Right cardiac atrium (tissue), 5 donors: ENCODE measurements at places on chromosomes 4 and X. TPM values are rescaled to one million over a fixed set of nuclear protein-coding genes. Genes with fewer than 3 reads are reported as not detected.

GRCh38 chrX:40445691-40446090 is 135.1 kb upstream of the ATP6AP2 start:
- DNase-seq: no peak

DNA sequence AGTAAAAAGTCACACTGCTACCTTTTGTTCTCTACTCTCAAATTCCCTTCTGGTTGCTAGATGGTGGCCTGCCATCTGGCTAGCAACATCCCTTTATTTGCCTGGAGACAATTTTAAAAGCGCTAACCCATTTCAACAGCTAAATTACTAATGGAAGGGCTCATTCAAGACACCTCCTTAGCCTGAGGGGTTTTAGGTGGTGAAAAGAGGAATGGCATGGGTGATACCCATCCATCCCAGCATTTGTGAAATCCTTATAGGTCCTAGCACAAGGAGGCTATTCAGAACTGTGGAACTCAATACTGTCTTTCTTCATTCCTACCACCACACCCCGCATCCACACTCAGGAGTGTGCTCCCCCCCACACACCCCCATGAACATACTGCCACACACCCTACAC is 33.5 kb downstream of the ARHGEF9 start:
- no peak for DNase-seq

DNA sequence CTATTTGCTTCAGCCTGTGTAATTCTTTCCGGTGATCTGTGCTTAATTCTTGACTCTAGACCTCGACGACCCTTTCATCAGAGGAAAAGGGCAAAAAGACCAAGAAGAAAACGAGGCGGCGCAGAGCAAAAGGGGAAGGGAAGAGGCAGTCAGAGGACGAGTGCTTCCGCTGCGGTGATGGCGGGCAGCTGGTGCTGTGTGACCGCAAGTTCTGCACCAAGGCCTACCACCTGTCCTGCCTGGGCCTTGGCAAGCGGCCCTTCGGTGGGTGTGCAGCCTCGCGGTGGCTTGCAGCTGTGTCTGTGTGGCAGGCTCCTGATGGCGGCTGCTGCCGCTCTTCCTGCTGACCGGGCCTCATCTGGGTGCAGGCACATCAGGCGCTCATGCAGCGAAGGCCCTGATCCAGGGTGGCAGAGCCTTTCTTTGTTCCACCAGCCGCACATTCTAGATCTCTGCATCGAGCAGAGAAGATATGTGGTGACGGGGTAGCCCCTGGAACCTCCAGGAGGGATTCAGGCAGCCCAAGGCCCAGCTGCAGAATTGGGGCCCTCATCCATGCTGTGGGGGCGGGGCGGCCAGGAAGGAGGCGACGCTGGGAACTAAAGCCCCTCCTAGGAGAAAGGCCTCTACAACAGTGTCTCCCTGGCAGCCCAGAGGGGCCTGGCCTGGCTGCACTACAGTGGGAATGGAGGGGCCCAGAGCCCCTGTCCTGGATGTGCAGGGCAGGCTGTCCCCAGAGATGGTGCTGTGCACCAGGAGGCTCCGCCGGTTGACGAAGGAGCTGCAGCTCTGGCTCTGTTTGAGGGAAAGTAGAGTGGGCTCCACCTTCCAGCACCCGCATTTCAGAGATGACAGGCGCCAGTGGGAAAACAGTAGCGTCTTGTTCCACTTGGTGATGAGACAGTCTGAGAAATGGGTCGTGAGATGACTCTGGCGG is 32.1 kb downstream of the NELFA start:
- no peak for DNase-seq

DNA sequence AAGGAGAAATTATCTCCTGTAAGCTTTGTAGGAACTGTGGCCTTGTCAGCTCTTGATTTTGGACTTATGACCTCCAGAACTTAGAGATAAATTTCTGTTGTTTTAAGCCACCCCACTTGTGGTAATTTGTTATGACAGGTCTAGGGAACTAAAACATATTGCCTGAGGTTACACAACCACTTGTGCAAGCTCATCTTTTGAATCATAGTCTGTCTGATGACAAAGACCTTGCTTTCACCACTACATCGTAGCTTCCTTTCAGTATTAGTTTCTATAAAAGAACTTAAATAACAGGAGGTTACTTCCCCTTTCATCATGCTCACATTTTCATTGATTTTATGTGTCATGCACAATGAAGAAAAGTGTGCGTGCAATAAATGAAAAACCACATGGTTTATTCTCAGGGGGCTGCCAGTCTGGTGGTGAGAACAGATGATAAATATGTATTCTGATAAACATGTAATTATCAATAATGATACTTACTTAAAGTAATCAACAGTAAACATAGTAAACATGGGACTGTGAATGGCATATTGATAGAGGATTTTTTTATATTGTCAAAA is 690.0 kb upstream of the HS3ST1 start:
- DNase-seq: no peak

The EIF4E gene
- total RNA-seq: 54.5 TPM

The GAGE13 gene
- not detected for total RNA-seq

GRCh38 chr4:38615847-38616246 is 48.2 kb upstream of the KLF3 start:
- DNase-seq: no peak
